ENCODE measurements at places on chromosomes 4 and X.

DNA sequence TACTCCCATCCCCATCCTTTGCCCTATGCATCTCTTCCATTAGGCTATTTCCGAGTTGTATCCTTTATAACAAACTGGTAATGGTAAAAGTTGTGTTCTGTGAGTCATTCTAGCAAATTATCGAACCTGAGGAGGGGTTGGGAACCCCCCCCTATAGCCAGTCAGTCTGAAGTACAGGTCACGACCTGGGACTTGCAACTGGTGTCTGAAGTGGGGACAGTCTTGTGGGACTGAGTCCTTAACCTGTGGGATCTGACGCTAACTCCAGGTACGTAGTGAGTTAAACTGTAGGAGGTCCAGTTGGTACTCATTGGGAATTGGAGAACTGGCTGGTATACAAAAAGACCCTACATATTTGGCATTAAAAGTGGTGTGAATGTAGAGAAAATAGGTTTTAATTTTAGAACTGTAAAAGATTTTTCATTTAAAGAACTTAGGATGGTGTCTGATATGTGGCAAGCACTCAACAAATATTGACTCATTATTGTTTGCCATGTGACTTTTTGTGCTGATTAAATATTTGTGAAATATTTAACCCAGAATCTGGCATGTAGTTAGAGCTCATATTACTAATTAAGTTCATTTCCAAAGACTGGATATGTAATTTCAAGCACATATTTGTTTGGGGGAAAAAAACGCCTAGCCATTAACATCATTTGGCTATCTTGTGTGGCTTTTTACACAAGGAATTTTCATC lies 50.7 kb downstream of the CHST7 start:
- DNase-seq = no peak

DNA sequence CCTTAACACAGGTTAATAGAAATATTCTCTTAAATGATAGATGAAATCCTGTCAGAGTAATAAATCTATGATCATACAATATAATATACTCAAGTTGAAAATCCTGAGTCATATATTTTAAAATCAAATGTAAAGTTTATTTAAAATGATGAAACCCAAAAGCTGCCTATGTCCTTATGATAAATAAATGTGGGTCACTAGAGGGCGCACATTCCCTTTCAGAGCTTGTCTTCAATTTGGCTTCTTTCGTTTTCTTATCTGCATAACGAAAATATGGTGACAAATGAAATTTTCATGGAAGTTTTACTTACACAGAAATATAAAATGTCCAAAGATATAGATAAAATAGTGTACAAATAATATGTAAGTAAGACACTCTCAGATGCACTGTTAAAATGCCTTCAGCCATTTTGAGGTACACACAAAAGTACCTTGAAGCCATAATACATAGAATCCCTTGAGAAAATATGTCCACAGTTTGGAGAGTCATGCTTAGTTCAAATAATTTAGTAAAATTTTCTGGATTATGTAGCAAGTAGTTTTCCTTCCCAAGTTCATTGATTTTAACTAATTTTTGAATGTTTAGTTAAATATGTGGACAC lies 680.4 kb downstream of the DMD start:
- DNase-seq = no peak

- no peak for DNase-seq
Observed at GRCh38 chrX:40623139-40623536, at the start of gene MPC1L. TSS of gene MPC1L (plus strand) at chrX:40623428. CDS start at chrX:40623566, 138 bp downstream.

DNA sequence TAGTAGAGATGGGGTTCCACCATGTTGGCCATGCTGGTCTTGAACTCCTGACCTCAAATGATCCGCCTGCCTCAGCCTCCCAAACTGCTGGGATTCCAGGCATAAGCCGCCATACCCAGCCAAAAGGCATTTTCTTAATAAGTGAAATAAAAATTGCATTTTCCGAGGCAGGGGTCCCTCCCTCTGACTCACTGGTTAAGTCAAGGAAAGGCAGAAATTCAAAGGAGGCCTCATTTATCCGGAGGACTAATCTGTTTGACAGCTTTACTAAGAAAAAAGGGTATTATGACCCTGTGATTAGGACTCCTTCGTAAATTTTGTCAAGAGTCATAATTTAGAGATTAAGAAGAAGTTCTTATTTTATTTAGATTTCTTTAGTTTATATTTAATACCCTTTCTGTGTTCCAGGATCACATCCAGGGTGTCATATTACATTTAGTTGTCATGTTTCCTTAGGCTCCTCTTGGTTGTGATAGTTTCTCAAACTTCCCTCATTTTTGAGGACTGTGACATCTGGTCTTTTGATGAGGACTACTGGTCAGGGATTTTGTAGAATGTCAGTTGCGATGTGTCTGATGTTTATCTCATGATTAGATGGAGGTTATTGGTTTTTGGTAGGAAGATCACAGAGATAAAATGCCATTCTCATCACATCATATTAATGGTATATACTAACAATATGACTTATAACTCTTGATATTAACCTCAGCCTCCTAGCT lies 753.7 kb upstream of the AMOT start:
- no peak for DNase-seq

All from activated CD4-positive, CD25-positive, alpha-beta regulatory T cell treated with anti-CD3 and anti-CD28 coated beads, Interleukin-2, amount 50 U/mL, for 16 hours (primary cell).